Nephron progenitor cell (in vitro differentiated cells): ENCODE measurements at places on chromosomes 7 and 10.

GRCh38 chr7:2981103-2981480 lies 62.6 kb downstream of the CARD11 start:
- no peak for DNase-seq

DNA sequence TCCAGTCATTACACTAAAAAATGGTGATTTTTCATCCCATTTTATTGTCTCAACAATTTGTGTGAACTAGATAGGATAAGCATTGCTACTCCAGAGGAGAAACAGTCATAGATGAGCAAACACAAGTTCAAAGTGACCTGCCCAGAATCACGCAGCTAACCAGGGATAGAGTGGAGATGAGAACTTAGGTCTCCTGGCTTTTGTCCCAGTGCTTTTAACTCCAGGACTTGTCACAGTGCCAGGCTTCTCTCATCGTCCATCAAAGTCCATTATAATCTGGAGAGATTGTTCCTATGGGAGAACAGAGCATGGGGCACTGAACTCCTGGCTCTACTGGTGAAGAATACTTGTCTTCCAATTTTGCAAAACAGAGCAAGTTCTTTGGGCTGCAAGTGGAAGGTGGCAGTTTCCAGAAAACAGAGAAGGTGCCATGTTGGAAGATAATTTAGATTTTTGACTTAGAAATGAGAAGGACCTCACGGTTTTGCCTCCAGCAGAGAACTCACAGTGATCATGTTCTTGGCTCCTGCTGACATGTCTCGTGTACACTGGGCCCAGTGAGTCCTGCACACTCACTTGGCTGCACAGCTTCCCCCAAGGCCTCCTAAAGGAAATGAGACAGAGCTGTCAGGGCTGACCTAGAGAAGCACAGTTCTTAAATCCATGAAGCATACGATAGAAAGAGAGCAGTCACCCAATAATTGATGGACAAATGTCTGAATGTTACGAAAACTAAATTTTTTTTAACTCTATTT lies 322.9 kb upstream of the NRP1 start:
- no peak for DNase-seq

- DNase-seq: no peak
Measured at GRCh38 chr10:3452683-3453361, 280.2 kb upstream of the PITRM1 start.

- peak; percentile 3 for DNase-seq
Measured at GRCh38 chr10:46787321-46787615, 124.0 kb upstream of the PTPN20 start.

DNA sequence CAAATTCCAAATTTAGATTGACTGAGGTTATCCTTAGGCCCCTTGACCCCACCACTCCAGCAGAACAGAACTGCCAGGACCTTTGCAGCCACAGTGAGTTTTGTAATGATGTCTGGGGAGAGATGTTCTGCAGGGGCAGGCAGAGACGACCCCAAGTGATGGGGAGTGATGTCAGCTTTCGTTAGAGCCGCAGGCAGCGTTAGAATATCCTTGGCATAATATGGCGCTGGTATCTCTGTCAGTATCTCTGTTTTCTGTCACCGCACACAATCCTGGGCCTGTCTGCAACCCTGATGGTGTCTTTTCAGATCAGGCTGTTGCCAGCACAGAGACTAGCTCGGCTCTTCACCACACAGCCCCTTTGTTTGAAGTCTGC lies 1083.6 kb downstream of the KCNMA1 start:
- no peak for DNase-seq

DNA sequence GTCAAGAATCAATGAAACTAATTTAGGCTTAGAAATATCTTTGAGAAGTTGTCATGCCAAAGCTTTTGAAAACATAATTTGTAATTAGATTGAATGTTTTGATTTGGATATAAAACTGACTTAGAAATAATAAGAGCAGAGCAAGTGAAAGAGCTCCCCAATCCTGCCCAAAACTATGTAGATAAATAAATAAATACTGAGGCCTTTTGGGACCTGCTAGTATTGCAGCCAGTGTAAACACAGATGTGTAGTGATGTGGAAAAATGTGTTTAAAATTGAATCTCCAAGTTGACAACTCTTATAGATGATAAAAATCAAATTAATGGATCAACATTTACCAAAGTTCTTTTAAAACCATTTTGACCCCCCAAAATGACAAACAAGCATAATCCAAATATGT lies 896.1 kb downstream of the CNTNAP2 start:
- DNase-seq: no peak
